Lung microvascular endothelial cell (primary cell): ENCODE measurements at places on chromosomes 7 and 10. TPM values are rescaled to one million over a fixed set of nuclear protein-coding genes. Genes with fewer than 3 reads are reported as not detected.

TMEM236 gene
- 0.65 and 0.79 TPM in 2 replicates for total RNA-seq

HOXA5 gene
- 5.8 and 7.0 TPM in 2 replicates for total RNA-seq

MACC1 gene
- total RNA-seq: under 0.01 TPM in 2 replicates

TSPAN13 gene
- 45.1 and 74.6 TPM in 2 replicates for total RNA-seq

MKRN1 gene
- 35.1 and 39.1 TPM in 2 replicates for total RNA-seq

- DNase-seq: peak; percentile 79
Measured at GRCh38 chr7:55533050-55533728, 39.1 kb downstream of the VOPP1 start.

DNA sequence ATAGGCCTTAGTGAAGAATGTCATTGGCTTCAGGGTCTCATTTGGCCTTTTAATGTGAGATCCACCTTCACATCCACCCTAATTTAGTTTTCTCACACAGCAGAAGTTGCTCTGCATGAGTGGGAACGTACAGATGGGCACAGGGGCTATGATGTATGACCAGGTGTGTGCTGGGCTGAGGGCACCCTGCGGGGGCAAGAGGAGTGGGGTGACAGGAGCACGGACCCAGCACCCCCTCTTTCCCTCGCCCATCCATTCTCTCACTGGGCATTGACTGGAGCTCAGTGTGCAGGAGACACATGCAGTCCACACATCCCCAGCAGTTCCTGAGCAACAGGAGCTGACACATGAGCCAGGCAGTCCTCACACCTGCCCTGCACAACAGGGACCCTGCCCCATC is 95.1 kb upstream of the PPP2R2D start:
- DNase-seq: no peak

- DNase-seq: no peak
Measured at GRCh38 chr7:129252128-129252527, 27.3 kb downstream of the AHCYL2 start.

- DNase-seq: peak; percentile 32
Measured at GRCh38 chr7:22563621-22564241, 63.7 kb upstream of the STEAP1B start.

DNA sequence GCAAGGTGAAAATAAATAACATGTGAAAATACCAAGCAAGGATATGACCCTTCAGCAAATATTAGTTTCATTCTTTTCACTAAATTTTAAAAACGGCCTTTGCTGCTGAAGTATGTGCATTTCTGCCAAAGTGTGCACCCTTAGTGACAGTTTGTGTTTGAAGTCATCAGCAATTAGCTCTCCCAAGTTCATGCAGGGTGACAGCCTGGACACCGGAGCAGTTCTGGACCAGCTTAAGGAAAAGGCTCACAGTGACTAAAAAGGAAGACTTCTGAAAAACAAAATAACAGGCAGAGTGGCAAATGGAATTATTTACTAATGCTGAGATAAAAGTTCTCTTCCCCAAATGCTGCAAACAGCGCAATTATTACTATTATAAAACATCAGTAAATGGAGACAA is 69.3 kb upstream of the NEBL start:
- DNase-seq: no peak

GRCh38 chr7:113374955-113375354 is 256.6 kb upstream of the SMIM30 start:
- no peak for DNase-seq

DNA sequence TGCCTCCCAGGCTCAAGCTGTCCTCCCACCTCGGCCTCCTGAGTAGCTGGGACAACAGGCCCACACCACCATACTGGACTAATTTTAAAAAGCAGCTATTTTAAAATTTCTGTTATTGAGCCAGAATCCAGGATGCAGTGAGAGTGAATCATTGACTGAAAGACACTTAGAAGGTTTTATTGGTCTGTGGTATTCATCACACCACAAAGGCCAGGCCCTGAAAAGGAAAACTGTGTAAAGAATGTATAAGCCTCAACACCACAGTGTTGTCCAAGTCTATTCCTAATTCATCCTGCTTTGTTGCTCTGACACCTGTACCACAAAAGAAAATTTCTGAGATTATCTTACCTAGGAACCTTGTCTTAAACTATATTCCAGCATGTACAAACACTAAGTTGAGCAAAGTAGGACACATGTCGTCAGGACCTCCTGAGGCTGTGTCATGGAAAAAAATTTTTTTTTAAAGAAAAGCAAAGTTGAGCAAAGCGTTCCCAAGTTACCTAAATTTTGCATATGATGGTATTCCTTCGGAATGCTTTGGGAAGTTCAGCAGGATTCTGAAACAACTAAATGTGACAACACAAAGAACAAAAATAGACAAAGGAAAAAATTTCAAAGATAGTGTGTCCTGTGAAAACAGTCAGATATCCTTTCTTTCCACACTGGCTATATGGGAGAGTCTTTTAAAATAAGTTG is 129.6 kb upstream of the MKLN1 start:
- DNase-seq: peak; percentile 52

- no peak for DNase-seq
Measured at GRCh38 chr10:7090529-7090928, 320.3 kb downstream of the SFMBT2 start.

- DNase-seq: peak; percentile 90
Measured at GRCh38 chr10:71888623-71889387, 37.8 kb upstream of the PSAP start.

GRCh38 chr7:134473861-134474291 is 15.0 kb upstream of the AKR1B1 start:
- no peak for DNase-seq

DNA sequence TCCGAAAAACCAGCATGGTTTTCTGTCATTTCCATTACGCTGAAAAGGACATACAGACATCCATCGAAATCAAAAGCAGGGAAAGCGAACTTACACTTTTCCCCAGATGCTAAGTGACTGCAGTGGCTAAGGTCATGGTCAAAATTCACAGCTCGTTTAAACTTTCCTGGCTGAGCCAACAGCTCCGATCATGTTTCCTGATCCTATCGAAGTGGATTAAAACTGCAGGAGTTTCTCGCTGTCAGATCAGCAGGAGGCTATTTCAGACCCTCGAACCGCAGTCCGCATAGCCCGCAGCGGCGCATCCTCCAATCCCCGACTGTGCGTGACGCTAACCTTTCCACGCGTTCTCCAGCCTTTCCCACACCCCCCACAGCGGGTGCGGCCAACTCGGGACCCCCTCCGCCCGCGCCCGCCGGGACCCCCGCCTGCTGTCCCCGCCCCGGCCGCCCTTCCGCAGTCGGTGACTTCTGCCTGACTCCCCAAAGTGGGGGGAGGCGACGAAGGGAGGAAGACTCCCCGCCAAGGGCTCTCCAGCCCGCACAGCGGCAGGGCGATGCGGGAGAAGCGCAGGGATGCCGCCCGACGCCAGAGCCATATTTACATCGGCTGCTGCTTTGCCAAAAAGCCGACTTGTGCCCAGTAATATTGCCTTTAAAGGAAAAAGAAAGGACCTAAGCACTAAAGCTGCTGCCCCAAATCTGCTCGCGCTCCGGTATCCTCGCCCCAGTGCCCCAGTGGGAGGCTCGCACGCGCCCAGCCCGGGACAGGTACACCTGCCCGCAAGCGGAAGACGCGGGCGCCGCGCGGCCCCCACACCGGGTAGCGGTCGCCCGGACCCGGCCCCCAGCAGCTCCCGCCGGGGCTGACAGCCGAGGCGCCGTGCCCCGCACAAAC is 1.2 kb downstream of the PIP4K2A start:
- peak; percentile 63 for DNase-seq

DNA sequence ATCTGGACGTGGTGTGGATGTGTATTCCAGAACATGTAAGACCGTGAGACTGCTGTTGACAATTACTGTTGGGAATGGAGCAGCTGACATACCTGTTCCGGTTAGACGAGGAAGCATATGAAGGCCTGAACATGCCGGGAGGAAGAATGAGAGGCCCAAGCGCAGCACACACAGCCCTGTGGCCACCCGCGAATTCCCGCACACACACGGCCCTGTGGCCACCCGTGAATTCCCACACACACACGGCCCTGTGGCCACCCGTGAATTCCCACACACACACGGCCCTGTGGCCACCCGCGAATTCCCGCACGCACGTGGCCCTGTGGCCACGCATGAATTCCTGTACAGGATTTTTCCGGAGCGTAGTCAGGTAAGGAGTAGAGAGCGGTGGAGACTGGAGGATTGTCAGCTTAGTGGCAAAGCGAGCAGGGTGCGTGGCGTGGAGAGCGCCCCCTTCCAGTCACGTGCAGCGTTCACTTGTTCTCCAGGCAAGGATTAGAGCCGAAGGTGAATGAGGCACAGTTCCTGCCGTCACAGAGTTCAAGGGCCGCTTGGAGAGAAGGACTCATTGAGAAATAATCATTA is 9.5 kb upstream of the SUN1 start:
- DNase-seq: no peak

- DNase-seq: no peak
Measured at GRCh38 chr7:121278120-121279021, 50.4 kb upstream of the WNT16 start.

DNA sequence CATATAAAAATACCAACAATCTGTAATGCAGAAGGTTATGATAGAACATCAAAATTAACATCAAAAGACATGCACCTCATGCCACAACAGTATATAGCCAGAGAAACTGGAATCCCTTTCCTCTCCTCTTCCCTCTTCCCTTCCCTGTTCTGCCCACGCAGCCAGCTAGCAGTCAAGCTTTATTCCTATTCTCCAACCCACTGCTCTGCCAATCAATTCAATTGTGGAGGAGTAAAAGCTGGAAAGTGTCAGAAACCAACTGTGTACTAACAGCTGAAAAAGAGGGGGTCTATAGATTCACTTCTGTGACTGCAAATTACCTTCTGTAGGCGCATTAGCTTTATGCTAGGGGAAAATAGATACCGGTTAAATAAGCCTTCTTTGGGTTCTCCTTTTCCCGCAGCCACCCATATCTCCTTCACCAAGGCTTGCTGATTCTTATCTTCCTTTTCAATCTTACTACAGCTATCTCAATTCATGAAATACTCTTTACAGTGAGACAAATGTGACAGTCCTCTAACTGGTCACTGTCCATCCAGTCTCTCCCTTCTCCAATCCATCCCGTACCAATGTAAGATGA is 16.3 kb downstream of the ABI1 start:
- no peak for DNase-seq

DNA sequence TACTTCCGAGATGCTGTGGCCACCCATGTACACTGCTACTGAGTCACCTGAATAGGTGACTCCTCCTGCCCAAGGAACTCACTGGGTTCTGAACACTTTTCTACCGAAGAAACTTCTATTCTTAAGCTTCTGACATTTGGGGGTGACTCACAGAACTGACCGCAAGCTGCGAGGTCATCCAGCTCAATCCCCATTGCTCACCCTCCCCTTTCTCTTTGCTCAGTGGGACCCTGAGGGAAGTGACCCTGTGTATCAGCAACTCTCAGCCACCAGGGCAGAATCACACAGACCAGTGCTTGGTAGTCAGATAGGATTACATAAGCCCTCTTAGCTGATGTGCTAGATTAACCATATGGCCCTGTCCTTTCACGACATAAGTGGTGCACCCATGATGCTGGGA is 46.3 kb downstream of the INSYN2A start:
- DNase-seq: peak; percentile 56

DNA sequence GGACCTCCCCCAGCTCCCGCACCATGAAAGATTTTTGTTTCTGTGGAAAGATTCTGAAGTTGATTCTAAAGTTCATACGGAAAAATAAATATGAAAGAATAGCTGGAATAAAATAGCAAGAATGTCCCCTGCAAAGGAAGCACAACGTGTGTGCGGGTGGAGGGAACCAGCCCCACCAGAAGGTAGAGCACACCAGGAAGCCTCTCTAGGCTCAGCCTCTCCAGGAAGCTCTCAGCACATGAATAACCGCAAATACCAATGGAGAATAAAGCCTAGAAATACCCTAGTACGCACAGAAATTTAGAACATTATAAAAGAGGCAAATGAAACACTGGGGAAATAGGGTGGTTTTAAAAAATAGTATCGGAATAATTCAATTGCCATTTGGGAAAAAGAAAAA is 24.6 kb upstream of the FAM170B start:
- no peak for DNase-seq

DNA sequence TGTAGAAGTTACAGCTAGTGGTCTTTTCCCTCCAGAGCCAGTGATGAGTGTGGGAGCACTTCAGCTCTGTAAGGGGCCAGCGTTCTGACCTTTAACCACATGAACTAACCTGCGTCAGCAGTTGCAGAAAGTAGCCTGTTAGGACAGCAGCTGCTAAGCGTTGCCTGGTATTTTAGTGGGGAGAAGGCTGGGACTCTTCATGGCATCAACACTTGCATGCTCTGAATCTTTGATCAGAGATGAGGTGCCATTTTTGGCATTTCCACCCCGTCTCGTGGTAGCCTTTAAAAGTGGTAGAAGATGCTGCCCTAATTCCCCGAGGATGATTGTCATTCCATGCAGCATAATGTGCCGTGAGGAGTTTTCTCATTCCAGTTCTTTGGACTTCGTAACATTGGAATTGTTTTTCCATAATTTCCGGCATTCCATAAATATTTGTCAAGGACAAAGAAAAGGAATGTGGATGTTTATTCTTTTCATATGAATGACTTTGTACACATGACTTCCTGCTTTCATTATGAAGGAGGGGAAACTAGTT is 92.2 kb downstream of the AVL9 start:
- DNase-seq: peak; percentile 60

DNA sequence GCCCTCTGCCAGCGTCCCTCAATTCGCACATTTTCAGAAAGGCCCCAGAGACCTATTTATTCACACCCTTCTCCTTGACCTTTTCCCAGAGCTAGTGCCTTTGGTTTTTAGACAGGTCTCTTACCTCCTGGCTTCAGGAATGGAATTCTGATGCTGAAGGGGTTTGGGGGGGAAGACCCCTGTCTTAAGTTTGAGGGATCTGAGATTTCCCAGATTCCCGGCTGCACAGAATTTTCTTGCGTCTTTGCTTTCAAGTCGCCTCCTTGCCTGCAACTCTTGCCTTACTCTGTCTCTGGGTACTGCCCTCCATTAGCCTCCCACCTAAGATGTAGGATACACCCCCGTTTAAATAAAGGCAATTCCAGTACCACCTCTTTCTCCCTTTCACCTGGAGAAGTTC is 1.9 kb downstream of the GATA3 start:
- no peak for DNase-seq
